CD4-positive, alpha-beta T cell treated with Interleukin-6 at 100 ng/mL for 8 hours (primary cell): ENCODE measurements at places on chromosomes 1 and 21.

GRCh38 chr1:236550961-236551851 lies 27.4 kb downstream of the LGALS8 start:
- no peak for DNase-seq

GRCh38 chr1:63888984-63889383 lies 115.2 kb downstream of the ROR1 start:
- DNase-seq = no peak

DNA sequence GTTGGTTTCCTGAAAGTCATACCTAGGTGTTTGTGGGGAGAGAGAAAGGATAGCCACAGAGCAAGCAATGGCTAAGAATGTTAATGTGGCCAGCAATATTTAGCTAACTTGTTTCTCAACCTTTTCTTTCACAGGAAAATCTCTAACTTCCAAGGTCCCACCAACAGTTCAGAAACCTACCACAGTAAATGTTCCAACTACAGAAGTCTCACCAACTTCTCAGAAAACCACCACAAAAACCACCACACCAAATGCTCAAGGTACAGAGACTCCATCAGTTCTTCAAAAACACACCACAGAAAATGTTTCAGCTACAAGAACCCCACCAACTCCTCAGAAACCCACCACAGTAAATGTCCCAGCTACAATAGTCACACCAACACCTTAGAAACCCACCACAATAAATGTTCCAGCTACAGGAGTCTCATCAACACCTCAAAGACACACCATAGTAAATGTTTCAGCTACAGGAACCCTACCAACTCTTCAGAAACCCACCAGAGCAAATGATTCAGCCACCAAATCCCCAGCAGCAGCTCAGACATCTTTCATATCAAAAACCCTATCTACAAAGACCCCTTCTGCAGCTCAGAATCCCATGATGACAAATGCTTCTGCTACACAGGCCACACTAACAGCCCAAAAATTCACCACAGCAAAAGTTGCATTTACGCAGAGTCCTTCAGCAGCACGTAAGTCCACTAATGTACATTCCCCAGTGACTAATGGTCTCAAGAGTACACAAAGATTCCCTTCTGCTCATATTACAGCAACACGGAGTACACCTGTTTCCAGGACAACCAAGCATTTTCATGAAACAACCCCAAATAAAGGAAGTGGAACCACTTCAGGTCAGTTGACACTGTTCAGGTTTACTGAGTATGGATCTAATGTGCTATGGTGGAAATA lies 15.3 kb downstream of the CD55 start:
- peak; percentile 20 for DNase-seq

GRCh38 chr1:8318436-8318835 lies 522 bp downstream of the SLC45A1 start:
- no peak for DNase-seq

DNA sequence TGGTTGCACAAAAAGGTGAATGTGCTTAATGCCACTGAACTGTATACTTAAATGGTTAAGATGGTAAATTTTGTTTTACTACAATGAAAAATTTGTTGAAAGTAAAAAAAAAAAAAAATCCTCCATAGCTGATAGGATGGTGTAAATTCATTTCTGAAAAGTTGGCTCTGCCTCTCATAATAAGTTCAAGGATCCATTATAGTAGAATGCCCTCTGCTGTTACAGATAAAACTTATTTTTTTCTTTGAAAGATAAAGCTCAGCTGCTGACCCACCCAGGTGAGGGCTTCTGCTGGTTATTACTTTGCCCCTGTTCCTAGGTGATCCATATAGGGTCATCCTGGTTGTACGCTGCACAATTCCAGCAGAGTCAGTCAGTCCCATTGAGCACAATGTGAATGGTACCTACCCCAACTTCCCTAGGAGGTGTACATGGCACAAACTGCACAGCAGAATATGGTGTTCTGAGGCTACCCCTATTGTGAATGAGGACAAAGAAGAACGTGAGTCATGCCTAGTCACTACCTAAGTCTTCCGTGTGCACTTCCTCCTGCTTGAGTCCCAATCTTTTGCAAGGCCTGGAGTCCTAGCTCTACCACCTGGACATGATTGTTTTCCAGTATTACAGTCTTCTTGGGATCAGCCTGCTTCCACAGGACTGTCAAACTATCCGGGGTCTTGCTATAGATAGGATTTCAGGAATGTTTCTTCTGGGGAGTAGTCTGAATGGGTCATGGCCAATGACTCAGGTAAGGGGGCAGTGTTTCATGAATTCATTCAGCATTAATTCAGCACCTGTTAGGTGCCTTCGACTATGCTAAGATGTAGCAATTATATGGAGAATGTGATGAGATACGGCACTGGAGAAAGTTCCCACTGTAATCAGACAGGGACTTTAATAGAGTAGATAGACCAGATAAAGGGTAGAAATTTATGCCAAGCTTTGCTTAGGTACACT lies 20.8 kb upstream of the CD5L start:
- DNase-seq = no peak

DNA sequence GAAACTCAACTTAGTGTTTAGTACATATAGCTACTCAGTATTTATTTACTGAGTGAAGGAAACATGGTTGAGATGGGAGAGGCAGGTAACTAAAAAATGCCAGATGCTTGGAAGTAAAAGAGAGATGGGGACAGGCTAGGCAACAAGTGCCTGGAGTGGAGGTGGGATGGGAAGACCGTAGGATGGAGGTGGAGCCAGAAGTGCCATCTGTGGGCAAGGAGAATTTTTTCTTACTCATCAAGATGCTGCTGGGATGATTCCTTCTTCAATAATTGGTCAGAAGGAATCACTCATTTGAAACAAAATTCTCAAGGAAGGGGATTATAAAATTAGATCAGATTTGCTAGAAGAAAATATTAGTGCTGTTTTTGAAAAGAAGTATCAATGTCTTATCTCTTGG lies 72.9 kb downstream of the IFI44 start:
- DNase-seq = no peak

GRCh38 chr1:13759072-13759471 lies 59.1 kb downstream of the PRDM2 start:
- no peak for DNase-seq

- no peak for DNase-seq
Measured at GRCh38 chr1:67840449-67840848, 7.2 kb upstream of the GNG12 start.

- DNase-seq = peak; percentile 62
Measured at GRCh38 chr1:89820422-89821321, at the start of gene LRRC8D. LRRC8D (plus strand) TSS chr1:89821032; CDS start chr1:89933069, 112,037 bp downstream.
